ENCODE measurements at places on chromosomes 6 and 20.

DNA sequence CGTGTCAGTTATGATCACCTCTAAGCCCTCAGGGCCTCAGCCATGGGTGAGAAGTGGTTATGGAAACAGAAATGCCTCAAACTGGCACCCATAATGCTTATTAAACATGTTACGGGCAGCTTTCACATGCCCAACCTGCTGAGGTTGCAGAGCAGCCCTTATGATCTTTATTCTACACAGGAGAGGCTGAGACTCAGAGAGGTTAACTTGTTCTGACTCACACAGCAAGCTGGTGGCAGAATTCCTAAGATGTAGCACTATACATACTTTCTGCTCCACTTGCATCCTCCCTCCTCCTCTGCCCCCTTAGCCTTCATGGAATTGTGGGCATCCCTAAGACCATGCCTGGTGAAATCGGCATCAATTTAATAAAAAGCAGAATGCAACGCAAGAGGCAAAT, 34.7 kb upstream of the IGF2R start:
- DNase-seq, result no peak

DNA sequence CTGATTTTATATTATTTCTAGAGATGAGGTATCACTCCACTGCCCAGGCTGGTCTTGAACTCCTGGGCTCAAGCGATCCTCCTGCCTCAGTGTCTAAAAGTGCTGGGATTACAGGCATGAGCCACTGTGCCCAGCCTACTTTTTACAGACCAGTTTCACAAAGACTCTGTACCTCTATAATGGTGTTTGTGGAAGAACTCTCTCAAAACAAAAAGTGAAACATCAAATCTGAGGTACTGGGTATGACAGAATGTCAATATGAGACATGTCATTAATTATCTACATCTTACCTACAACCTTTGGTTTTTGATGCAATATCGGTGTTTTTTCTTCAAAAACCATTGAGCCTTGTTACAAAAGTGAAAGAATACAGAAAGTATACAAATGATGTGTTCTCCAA, 49.4 kb upstream of the MCM9 start:
- no peak for DNase-seq

DNA sequence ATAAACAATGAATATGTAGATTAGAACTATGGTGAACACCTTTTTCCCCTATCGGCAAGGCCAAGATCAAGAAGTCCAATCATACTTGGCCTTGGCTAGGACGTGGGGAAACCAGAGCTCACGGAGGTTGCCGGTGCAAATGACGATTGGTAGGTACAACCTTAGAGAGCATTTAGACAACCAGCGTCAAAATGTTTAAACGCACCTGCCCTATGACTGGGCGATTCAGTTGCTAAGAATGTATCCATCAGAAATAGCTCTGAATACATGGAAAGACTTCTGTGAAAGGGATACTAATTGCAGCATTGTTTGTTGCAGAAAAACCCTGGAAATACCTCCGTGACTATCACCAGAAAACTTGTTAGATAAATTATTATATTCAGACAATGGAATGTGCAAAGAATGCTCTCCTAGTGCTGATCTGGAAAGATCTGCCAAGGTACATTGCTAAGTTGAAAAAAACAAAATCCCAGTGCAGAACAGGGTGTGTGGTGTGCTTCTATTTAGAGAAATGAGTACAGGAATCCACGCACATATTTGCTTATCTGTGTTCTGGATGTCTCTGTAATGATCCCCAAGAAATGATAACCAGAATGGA, 48.0 kb upstream of the PTPN1 start:
- DNase-seq, result no peak

DNA sequence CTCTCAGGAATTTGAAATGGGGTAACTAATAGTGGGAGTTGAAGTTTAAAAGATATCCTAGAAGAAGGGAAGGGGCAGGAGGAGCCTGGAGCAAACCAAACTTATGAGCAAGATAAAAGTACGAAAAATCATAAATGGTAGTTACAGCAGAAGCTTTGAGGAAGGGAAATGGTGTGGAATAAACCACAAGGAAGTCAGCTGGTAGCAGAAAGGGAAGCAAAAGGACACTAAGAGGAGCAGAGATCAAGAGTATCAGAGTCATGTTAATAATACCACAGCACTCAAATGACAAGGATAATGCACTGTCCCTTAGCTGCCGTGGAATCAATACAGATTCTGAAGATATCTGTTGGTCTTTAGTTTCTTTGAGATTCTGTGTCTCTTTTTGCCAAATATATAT, 44.9 kb upstream of the CCDC28A start:
- DNase-seq, result no peak

GRCh38 chr6:130090796-130091195, 72.4 kb downstream of the L3MBTL3 start:
- no peak for DNase-seq

DNA sequence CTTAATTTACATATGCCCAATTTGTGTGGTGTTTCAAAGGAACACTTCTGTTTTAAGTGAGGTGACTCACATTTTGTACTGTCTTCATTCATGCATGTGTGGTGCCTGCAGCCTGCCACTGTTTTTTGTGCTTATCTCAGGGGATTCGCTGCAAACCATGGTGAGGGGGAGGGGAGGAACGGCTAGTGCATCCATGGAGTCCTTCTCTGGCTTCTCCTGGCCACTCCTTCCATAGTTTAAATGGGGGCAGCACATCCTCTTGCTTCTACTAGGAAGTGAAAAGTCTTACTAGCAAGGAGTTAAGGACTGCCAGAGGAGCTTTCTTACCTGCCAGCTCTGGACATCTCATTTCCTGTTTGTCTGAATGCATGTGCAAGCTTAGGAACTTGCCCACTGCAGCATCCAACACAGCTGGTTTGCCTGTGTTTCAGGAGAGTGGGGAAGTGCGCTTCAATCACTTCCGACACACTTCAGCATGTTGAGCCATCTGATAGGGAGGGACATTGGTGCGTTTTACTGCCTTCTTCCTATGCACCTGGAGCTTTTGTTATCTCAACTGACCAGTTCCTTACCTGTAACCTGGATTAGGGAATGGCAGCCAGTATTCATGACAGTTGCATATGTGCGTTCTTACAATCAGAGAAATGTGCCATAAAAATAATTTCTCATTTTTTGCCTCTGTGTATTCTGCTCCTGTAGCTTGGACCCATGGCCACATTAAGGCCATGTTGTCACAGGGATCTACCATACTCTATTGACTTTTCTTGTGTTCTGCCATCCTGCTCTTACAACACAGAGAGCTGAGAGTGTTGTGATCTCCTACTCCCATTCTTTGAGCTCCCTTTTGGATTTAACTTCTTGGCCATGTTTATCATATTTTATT, 211.3 kb downstream of the ARID1B start:
- DNase-seq, result no peak

- DNase-seq, result peak; percentile 25
Measured at GRCh38 chr6:4460586-4461475, 315.4 kb upstream of the CDYL start.

- no peak for DNase-seq
Measured at GRCh38 chr6:32689531-32690501, 23.4 kb upstream of the HLA-DQB1 start.
